Thyroid gland (tissue), 4 donors: ENCODE measurements at places on chromosomes 12 and 14.

DNA sequence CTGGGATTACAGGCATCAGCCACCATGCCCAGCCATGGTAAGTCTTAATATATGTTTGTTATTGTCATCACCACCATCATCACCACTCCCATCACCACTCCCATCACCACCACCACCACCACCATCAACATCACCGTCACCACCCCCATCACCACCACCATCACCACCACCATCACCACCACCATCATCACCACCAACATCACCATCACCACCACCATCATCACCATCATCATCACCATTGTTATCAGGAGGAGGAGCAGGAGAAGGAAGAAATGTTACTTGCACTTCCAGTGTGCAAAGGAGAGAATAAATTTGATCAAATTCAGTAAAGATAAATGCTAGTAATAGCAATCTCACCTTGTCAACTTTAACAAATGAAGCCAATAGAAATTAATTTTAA, 71.2 kb upstream of the CHST11 start:
- DNase-seq, result no peak

- no peak for DNase-seq
Observed at GRCh38 chr14:87630846-87631245, 362.1 kb downstream of the GALC start.

DNA sequence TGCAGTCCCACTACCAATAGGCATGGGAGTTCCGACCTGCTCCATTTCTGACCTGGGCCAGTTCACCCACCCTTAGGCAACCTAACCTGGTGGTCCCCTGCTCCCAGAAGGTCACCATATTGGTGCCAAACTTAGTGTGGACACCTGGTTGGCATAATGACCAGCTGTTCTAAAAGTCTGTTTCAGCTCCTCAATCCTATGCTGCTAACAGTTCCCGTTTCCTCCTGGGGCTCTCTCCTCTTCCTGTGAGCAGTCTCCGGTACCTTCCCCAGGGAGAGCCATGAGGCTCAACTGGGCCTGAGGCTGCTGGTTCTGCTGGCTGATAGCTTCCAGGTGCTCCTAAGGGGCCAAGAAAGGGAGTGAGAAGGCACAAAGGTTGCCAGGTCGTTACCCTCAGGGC, 15.9 kb upstream of the BLTP3B start:
- DNase-seq, result no peak

DNA sequence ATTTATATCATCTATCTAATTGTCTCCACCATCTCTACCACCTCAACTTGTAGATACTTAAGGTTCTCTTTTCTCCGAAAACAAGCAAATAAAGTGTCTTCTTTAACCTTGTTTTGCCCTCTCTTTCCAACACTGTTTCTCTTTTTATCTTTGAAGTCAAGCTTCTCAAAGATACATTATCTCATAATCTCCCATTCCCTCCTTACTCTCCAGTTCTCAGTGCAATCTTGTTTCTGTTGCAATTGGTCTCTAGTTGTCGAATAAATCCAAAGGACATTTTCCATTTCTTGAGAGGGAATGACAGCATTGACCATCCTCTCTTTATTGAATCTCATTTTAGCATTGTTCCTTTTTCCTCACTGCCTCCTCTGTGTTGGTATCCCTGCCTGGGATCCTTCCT, 383.3 kb downstream of the SOX5 start:
- no peak for DNase-seq

GRCh38 chr12:72338437-72338836, 66.3 kb downstream of the TRHDE start:
- no peak for DNase-seq
